ENCODE measurements at places on chromosomes 3 and 15.
A peak's percentile ranks its signal among the peaks of the same experiment; 100 is the strongest.

GRCh38 chr3:178304758-178305467, 231.3 kb upstream of the KCNMB2 start:
- H3K36me3 ChIP-seq, result no peaks in the 10 kb centered on the region
- H3K4me3 ChIP-seq, result no peak overlapping the region
- H3K27ac ChIP-seq, result no peak overlapping the region
- DNase-seq, result no peak
- H3K27me3 ChIP-seq, result no peaks in the 10 kb centered on the region

- no peak overlapping the region for H3K4me3 ChIP-seq
- no peak overlapping the region for H3K27ac ChIP-seq
- no peaks in the 10 kb centered on the region for H3K4me1 ChIP-seq
- no peaks in the 10 kb centered on the region for H3K36me3 ChIP-seq
Observed at GRCh38 chr15:31964586-31965307, 65.6 kb upstream of the CHRNA7 start.

GRCh38 chr3:176514297-176514696, 683.0 kb downstream of the TBL1XR1 start:
- DNase-seq, result peak; percentile 29
- no peaks in the 10 kb centered on the region for H3K27me3 ChIP-seq
- no peak overlapping the region for H3K4me3 ChIP-seq
- no peaks in the 10 kb centered on the region for H3K4me1 ChIP-seq

DNA sequence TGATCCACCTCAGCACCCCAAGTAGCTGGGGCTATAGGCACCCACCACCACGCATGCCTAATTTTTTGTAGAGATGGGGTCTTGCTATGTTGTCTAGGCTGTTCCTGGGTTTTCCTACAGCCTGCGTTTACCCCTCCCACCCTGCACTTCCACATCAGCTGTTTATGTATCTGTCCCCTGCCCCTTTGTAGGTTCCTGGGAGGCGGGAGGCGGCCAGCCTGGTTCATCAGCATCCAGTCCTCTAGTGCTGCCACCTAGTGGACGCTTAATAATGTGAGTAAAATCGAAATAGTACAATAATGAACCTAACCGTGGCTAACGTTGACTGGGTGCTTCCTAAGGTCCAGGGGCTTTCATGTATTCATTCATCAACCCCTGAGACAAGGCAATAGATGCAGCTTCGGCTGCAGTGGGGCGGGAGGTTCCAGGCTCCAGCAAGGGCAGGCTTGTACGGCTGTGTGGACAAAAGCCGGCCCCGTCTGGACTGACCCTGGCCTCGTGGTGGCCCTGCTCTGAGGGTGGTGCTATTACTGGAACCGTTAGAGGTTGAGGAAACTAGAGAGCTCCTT, 1.2 kb upstream of the LCTL start:
- H3K4me3 ChIP-seq, result no peak overlapping the region
- H3K27me3 ChIP-seq, result no peaks in the 10 kb centered on the region

- no peak for DNase-seq
- no peaks in the 10 kb centered on the region for H3K4me1 ChIP-seq
- H3K36me3 ChIP-seq, result no peaks in the 10 kb centered on the region
- H3K4me3 ChIP-seq, result no peak overlapping the region
Observed at GRCh38 chr3:128395046-128395445, 71.6 kb downstream of the DNAJB8 start.

DNA sequence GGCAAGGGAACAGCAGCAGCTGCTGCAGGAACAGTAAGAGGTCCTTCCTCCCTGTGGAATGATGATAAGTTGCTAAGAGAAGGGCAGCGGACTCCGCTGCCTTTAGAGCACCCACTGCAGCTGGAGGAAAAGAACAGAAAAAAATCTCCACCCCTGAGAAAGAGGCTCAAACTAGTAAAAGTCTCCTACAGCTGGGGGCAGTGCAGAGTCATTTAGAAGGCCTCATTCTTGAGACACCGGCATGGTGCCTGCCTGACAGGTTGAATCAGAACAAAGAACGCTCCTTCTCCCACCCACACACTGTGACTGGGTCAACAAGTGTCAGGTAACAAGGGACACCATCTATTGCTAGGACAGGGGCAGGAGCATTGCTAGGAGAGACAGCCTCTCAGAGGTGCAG, 188.4 kb downstream of the ABHD5 start:
- H3K36me3 ChIP-seq, result no peaks in the 10 kb centered on the region
- H3K27me3 ChIP-seq, result no peaks in the 10 kb centered on the region
- peak; percentile 77 for DNase-seq
- no peak overlapping the region for H3K4me3 ChIP-seq
- H3K4me1 ChIP-seq, result peaks cover 8% of the 10 kb centered on the region
- no peak overlapping the region for H3K27ac ChIP-seq
